HFF-Myc (cell line): ENCODE measurements at places on chromosomes 7 and 10.

GRCh38 chr7:148746135-148746534 is 47.4 kb downstream of the CUL1 start:
- no peak for DNase-seq

- peak; percentile 21 for DNase-seq
Measured at GRCh38 chr10:104045151-104046089, 40.3 kb downstream of the COL17A1 start.

- no peak for DNase-seq
Measured at GRCh38 chr10:80148166-80148805, 15.8 kb downstream of the PLAC9 start.

GRCh38 chr10:102344067-102344466 is 51.4 kb upstream of the NFKB2 start:
- no peak for DNase-seq

- DNase-seq = no peak
Measured at GRCh38 chr7:114928060-114928459, 6.2 kb downstream of the MDFIC start.

GRCh38 chr10:75597773-75598440 is 166.5 kb downstream of the LRMDA start:
- DNase-seq = no peak
